K562 (cell line): ENCODE measurements at places on chromosomes 7 and 10.

DNA sequence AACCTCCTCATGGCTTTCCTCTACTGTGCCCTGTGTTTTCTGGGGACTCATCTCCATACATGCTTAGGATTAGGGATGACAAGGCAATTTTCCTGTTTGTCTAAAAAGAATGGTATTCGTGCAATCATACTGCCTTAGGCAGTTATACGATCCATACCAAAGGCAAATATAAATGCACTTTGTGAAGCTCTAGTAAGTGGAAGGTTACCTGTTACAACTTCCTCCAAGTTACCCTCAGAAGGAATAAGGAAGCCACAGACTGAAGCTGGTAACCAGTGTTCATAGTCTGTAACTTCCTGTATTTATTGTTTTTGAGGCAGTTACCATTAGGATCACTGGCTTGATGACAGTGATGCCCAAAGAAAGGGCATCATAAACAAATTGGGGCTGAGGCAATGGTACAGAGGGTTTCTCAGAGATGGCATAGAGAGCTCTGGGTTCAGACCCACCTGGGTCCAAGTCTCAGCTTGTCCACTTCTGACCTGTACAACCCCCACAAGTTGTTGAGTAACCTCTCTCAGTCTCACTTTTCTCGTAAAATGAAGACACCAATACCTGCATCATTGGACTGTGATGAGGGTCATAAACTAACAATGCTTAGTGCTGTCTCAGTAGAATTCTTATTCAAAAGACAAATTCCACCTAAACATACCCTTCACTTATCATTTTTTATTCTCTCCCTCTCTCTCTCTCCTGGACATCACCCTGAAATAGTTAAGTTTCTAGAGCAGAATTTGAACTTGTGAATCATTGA, 138.2 kb downstream of the ELMO1 start:
- no peak for DNase-seq

DNA sequence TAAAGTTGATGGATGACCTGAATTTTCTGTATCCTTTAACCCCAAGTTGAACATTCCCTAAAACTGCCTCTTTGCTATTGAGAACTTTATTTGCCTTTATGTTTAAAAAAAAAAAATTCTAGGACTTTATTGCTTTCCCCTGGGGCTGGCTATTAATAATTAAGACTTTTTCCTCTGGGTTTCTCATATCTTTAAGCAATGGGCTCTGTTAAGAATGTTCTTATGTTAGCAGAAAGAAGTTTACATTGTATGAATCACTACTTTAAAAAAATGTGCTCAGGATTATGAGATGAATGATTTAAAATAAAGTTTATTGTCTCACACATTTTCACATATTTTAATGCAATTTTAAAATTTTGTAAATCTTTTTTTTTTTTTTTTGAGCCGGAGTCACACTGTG, 19.5 kb downstream of the TAX1BP1 start:
- DNase-seq, result no peak

GRCh38 chr10:77909749-77910375, 16.7 kb downstream of the DLG5 start:
- DNase-seq, result peak; percentile 93

DNA sequence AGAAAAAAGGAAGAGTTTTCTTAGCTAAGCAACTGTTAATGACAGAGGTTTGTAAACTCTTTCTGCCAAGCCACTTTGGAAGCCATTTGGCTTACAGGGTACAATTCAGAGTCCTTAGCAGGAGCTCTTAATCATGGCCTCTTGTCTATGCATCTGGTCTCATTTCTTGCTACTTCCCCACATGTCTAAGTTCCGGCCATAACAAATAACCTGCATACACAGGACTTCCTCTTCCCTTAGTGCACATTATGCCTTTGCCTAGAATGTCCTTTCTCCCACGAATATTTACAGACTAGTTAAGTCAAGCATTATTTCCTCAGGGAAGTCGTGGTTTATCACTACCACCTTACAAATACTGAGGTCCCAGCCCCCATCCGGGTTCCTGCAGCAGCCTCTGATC, 8.6 kb upstream of the UPF2 start:
- no peak for DNase-seq

GRCh38 chr7:135213831-135214230, 2.5 kb upstream of the WDR91 start:
- no peak for DNase-seq

- DNase-seq, result no peak
Observed at GRCh38 chr10:121312587-121312986, 285.7 kb downstream of the FGFR2 start.

DNA sequence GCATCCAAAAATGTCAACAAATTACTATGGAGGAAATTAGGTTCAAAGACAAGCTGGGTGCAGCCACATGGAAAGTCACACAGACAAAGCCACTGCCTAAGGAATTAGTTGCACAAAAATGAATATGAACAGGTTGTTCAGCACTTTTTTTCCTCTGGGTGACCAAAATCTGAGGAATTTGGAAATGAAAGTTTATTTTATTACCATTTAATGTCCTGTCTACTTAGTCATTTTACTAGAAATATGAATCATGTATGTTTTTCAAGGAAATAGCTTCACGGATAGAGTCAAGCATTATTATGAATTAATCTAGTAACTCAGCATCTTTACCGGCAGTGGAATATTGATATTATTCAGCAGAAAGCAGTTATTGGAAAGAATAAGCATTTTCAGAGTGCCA, 106.3 kb downstream of the ANK3 start:
- DNase-seq, result no peak

DNA sequence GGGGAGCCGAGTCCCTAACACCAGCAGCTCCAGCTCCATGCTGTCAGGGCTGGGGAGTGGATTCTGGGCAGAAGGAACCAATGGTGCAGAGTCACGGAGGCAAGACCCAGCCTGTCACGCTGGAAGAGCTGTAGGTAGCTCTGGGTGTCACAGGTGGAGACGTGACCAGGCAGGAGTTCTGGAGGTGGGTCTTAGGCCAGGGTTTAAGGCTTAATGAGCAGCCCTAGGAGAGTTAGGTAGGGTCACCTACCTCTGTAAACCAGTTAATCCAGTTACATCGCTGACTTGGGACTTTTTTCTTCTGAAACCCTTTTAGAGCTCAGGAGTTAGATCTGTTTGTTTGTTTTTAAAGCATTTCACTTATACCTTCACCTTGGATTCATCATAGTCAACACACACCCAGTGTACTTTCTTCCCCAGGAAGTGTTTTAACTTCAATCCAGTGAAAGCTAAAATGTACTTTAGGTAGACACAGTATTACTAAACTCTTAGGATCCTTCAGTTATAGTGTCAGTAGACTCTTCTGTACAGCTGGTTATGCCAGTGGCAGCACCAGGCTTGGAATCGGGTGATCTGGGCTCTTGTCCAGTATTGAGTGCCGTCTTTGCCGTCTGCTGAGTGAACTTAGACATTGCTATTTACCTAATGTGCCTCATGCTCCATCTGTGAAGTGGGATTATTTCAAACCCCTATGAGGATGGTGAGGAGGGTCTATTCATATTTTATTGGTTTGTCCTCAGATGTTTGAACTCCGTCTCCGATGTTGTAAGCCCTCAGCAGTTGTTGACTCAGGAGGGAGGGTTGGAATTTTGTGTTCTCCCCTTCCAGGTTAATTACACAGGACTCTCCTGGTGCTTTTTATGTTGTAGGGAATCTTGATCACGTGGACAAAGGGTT, 31.0 kb downstream of the TACR2 start:
- DNase-seq, result no peak

DNA sequence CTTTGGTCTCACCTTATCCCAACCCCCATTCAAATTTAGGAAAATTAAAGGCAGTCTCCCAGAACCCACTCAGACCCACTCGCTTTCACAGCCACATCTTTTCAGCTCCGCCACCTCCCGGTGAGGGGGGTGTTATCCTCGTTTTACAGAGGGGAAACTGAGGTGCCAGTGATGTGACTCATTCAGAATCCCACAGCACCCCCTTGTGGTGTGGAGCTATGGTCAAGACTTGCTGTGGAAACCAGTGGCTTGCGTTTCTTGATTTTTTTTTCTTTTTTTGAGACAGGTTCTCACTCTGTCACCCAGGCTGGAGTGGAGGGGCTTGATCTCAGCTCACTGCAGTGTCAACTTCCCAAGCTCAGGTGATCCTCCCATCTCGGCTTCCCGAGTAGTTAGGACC, 27.6 kb downstream of the SLC35G1 start:
- peak; percentile 34 for DNase-seq

GRCh38 chr7:33678569-33679335, 226.6 kb upstream of the BMPER start:
- DNase-seq, result no peak
